Pancreas (tissue), 10 donors: ENCODE measurements at places on chromosomes 1 and 21. TPM values are rescaled to one million over a fixed set of nuclear protein-coding genes. Genes with fewer than 3 reads are reported as not detected.

GRCh38 chr1:24745711-24746413 lies 615 bp downstream of the CLIC4 start:
- peak; percentile 48 for DNase-seq

DNA sequence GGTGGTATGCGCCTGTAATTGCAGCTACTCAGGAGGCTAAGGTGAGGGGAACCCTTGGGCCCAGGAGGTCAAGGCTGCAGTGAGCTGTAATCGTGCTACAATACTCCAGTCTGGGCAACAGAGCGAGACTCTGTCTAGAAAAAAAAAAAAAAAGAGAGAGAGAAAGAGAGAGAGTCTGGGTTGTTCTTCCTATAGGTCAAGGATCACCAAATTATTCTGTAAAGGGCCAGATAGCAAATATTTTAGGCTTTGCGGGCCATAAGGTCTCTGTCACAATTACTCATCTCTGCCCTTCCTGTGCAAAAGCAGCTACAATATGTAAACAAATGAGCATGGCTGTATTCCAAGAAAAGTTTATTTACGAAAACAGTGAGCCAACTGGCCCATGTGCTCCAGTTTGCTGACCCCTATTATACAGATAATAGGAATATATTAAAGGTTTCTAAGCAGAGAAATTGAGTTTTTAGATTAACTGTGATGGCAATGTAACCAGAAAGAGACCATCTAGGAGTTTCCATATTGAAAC lies 2.1 kb downstream of the SASS6 start:
- no peak for DNase-seq

DNA sequence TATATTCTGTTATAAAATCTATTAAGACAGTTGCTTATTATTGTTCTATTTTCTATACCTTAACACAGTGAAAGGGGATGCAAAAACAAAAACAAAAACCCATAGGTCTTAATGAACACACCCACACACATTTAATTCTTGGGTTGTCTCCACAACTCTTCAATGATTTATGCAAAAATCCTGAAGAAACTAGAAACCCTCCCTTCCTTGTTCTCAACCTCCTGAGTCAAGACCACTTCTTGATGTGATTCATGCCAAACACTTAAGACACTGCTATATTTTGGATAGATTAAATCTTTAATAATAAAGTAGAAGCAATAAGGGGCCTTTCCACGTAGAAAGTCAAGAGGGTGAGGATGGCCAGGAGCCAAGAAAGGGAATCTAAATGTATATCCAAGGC lies 23.4 kb downstream of the SCAF4 start:
- DNase-seq: no peak

GRCh38 chr1:228015276-228016180 lies 8.7 kb downstream of the WNT3A start:
- peak; percentile 36 for DNase-seq

DNA sequence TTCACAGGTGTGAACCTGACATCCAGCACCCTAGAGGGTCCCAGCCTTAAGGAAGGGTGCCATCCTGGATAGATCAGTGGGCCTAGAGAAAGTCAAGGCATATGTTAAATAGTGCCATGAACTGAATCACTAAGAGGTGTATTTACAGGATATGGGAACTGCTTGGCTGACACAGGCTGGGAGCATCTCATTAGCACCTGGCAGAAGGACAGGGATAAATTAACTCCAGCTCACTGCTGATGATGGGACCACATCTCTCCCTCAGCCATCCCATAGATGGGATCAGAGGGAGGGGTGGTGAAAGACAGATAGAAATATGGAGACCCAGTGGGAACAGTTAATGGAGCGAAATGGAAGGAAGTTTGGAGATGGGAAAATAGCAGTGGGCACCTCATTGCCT lies 122.0 kb downstream of the IGSF21 start:
- DNase-seq: no peak

- DNase-seq: no peak
Measured at GRCh38 chr1:6342056-6342455, 51.5 kb downstream of the ACOT7 start.

DNA sequence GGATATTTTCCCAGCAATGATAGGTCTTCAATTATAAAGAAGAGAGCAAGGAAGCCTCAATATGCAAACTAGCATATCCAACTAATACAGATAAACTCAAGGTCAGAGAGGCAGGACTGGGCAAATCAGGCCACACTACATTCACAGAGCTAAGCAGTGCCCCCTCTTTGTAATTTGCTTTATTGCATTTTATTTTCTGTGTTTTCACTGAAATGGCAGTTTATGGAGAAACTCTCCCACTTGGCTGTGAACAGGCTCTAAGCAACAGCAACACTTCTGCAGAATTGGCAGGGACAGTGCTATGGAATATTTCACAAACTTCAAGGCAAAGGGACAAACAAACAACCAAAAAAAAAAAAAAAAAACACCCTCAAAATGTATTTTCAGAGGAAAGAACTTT lies 93.4 kb upstream of the SOD1 start:
- no peak for DNase-seq

- no peak for DNase-seq
Measured at GRCh38 chr1:53959664-53960250, 13.6 kb downstream of the LRRC42 start.

The PYHIN1 gene
- total RNA-seq: 0.47 TPM

The CHIA gene
- not detected for total RNA-seq

The CHI3L2 gene
- total RNA-seq: not detected

The TDRD5 gene
- 0.23 TPM for total RNA-seq

The TMCC2 gene
- 0.55 TPM for total RNA-seq

The DCST1 gene
- 0.14 TPM for total RNA-seq

The SYCP1 gene
- not detected for total RNA-seq
